ENCODE measurements at places on chromosomes 11 and 22.

DNA sequence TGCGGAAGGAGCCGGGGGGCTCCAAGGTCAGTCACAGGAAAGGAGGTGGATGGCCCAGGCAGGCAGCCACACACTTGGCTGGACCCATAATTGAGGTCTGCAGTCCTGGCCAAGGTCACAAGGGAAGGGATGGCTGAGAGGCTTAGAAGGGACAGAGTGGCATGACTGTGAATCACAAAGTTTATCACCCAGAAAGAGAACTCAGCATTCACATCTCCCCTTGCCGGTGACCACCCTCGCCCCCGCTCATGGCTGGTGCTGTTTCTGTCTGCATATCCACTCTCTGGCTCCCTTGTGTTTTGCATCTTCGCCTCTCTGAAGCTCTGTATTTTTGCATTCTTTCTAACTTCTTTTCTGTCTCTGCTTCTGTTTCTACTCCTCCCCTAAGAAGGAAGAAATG, 117.5 kb downstream of the FEZ1 start:
- no peak for DNase-seq

GRCh38 chr22:44548981-44549380, 50.9 kb upstream of the RTL6 start:
- no peak for DNase-seq

DNA sequence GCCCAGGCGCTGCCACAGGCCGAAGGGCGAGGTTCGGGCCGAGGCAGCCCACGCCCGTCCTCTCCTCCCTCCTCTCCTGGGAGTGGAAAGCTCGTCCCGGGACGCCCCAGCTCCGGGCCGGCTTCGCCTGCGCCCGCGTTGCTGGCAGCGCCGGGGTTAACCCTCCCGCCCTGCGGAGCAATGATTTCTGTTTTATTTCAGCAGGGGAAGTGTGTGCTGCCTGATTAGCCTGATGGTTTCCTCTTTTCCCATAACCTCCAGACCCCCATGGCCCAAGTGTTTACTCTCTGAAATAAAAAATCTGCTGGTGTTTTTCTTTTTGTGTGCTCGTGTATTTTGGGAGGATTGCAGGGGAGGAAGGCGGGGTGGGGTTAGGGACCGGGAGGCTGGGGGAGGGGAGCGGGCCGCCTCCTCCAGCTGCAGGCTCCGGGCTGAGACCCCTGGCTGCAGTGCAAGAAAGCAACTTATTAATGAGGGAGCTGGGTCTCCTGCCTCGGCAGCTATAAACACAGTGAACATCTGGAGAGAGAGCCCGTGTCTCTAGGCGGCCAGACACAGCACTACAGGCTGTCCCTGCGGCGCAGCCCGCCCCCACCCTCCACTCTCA, 38.6 kb downstream of the ETS1 start:
- peak; percentile 53 for DNase-seq

GRCh38 chr11:103055221-103055890, 36.6 kb downstream of the DCUN1D5 start:
- no peak for DNase-seq

DNA sequence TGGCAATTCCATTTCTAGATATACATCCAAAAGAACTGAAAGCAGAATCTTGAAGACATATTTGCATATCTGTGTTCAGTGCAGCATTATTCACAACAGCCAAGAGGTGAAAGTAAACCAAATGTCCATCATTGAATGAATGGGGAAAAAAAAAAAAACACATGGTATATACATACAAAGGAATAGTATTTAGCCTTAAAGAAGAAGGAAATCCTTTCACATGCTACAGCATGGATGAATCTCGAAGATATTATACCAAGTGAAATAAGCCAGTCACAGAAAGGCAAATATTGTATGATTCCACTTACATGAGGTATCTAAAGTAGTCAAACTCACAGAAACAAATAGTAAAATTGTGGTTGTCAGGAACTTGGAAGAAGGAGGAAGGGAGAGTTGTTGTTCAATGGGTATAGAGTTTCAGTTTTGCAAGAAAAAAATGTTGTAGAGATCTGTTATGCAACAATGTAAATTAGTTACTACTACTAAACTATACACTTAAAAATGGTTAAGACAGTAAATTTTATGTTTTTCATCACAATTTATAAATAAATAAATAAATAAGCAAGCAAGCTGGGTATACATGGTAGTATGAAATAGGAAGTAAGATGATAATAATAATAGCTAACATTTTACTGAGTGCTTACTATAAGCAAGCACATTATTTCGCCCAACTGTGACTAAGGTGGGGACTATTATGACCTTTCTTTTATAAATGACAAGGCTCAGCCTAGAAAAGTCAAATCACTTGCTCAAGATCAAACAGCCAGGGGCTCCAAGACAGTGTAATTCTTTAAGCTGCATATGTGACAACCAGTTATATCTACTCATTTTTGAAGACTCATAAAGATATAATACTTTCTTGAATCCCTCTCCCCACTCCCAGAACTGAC, 50.0 kb downstream of the FAM168A start:
- no peak for DNase-seq

- no peak for DNase-seq
Measured at GRCh38 chr11:34531663-34532062, 18.1 kb upstream of the ELF5 start.

DNA sequence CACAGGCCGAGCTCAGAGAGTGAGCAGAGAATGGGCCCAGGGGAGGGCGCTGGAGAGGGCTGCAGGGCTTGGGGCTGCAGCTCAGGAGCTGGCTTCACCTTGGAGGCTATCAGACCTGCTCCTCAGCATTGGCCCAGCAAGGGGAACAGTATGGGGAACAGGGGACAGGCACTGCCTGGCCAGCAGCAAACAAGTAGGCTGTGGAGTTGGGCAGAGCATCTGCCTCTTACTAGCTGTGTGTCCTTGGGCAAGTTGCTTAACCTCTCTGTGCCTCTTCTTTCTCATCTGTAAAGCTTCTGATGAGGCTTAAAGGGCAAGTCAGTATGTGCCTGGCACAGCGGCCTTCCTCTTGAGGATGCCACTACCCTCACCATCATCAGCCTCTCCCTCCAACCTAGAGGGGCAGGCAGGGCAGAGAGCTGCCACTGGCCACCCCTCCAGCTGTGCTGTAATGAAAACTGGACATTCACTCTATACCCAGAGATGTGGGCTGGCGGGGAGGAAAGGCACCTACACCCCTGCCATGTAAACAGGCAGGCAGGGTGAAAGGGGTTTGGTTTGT, 7.5 kb upstream of the CDKN1C start:
- no peak for DNase-seq

DNA sequence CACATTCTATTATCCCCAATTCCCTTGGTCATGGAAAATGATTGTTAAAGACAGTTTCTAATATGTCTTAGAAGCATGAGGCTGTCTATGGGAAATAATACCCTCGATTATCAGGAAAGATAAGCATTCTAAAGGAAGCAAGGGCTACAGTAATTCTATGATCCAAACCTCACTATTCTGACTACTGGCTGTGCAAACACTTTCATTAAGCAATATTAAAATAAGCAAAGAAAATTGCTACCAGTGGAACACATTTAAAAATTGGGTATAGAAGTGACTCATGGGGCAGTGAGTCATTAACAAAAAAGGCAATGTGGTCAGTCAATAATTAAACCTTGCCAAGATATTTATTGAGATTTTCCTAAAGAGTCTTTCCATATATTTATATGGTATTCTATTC, 1415.2 kb upstream of the TENM4 start:
- DNase-seq, result no peak

DNA sequence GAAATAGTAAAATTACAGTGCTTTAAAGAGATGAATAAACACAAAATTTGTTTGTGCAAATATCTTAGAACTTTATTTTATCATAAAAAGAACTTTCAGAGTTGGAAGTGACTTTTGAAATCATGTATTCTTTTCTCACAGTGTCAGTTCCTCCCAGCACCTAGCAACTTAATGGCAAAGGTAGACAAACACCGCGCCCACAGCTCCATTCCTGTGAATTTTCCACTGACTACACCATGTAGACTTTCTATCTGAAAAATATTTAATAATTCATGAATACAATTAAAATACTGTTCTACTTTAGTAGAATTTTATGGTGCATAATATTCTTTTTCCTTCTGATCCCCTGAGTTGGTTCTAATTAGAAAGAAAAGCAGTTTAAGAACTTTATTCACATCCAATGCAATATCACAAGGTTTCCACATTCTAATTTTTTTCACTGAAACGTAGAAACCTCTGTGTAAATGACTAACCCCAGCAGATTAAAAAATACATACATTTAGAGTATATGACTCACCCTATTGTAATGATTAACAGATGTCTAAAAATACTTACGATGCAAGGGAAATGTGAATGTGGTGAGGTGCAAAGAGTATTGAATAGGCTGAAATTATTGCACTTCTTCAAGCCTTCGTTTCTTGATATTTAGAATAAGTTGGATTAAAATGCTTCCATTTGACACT, 218.2 kb upstream of the CCDC179 start:
- no peak for DNase-seq

DNA sequence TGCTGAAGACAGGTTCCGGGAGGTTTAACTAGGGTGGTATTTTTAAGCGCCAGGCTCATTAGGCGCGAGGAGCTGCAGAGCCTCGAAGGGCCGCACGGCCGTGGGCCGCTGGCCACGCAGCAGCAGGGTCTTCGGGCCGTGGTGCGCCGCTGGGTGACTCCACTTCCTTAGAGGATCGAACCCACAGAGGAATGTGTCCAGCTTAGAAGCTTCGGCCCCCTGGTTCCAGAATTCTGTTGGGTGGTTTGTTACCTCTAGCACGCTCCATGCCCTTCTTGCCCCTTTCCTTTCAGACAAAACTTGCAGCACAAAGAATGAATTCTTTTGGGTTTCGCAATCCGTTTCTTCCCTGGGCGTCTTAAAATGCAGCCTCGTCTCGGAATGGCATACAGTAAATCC, 773 bp upstream of the PATL1 start:
- DNase-seq, result no peak

DNA sequence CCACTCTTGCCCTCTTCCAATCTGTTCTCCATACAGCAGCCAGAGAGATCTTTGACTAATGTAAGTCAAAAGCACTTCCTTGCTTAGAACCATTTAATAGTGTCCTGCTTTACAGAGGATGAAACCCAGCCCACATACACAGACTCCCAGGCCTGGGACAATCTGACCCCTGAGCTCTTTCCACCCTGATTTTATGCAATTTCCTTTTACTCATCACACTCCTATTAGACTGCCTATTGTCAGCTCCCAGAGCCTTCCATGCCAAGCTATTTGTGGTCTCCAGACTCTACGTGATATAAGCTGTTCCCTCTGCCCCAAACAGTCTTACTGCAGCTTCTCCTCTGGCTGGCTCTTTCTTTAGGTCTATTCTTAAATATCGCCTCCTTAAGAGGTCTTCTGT, 28.1 kb downstream of the ME3 start:
- no peak for DNase-seq

- no peak for DNase-seq
Measured at GRCh38 chr11:112485280-112485679, 224.6 kb upstream of the PLET1 start.

- no peak for DNase-seq
Measured at GRCh38 chr11:33160136-33160535, 1.1 kb downstream of the CSTF3 start.

DNA sequence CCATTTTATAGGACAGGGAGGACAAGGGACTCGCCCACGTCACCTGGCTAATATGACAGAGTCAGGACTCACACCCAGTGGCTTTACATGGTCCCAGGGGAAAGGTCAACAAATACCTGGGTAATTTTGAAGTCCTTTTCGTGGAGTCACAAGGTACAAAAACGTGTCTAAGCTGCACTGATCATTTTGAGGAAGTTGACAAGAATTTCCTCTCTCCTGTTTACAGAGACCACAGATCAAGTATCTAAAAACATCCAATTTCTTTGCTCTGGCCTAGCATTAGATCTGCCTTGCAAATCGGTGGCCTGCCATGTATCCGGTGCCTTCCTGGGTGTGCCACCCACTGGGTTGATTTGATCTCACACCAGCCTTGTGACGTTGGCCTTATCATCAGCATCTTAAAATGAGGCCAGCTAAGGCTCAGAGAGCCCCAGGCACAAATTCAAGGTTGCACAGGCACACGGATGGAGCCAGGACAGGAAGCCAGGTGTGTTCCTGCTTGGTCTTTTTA, 17.6 kb downstream of the GDPD5 start:
- DNase-seq, result peak; percentile 49

GRCh38 chr11:96259134-96259830, 83.7 kb downstream of the MAML2 start:
- no peak for DNase-seq

DNA sequence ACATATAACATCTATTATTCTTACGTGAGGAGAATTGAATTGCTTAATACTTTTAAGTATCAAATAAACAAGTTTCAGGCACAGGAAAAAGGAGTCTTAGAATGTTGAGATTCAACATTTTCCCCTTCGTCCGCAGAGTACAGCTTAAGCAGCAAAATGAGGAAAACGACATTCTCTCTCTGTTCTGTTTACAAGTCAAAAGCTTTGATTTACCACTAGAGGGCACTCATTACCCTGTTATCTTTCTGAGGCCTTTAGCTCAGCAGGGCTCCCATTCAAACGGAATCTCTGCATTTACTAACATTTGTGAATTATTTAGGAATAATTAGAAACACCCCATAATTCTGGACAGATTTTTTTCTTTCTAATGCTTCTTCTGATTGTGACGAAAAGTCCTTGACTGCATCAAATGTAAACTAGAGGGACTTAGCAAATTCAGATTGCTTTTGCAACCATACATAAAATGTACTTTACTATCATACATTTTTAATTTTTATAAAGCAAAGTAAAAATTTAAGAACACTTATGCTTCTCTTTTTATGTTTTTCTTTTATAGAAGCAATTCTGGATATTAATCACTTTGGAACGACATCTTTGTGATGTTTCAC, 75.0 kb downstream of the JRKL start:
- no peak for DNase-seq

DNA sequence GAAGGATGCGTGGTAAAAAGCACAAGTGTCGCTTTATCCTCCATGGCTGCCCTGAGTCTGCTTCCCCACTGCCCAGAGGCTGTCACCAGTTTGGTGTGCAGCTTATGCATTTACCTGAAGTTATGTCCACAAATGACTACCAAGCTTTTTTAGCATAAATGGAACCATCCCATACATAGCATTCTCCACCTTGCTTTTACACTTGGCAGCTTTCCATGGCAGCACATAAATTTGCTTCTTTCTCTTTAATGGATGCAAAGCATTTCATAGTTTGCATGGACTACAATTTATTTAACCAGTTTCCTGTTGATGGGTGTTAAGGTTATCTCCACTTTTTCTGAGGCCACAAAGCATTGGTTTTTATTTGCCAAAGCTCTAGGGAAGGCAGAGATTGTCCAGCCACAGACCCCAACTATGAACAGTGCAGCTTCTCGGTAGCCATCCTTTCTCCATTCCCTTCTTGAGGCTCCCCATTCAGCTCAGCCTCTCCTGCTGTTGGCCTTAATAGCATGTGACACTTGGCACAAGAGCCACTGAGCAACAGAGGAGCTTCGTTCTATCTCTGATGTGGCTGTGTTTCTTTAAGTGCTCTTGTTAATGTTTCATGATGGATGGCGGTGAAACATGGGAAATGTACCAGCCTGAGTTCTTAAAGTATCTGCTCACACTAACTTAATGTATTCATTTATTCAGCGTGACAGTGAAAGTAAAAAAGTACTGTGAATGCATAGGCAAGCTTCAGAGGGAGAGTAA, 59.8 kb upstream of the NAV2 start:
- no peak for DNase-seq

GRCh38 chr11:12995188-12995587, 13.9 kb upstream of the RASSF10 start:
- no peak for DNase-seq

Measured in activated T-cell treated with anti-CD3 and anti-CD28 coated beads, Interleukin-2, amount 50 U/mL, for 1 hour (primary cell).